NCI-H146 (cell line): ENCODE measurements at places on chromosomes 1 and 21.

DNA sequence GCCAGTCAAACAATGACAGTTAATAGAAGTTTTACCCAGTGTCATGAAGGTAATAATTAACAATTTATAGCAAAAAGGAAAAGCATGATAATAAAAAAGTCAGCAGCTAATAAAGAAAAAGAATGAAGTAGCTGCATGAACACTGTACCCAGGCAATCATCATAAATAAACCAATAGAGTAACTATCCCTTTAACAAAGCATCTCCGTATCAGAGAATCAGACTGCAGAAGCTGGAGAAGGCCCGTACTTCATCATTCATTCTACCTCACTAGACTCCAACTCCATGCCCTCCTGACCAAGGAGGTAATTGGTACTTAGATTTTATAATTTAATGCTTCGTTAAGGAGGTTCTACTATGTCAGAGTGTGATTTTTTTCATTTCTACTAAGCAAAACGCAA lies 140.5 kb downstream of the NEGR1 start:
- DNase-seq, result no peak

- DNase-seq, result no peak
These were observed 14.1 kb downstream of the WDR47 start for GRCh38 chr1:109027841-109028240.

- DNase-seq, result no peak
These were observed 11.1 kb upstream of the TNFRSF14 start for GRCh38 chr1:2544875-2545640.

- no peak for DNase-seq
These were observed 52.8 kb downstream of the TENT5C start for GRCh38 chr1:117658676-117659075.

- no peak for DNase-seq
These were observed 157.1 kb upstream of the NRIP1 start for GRCh38 chr21:15221799-15222386.

GRCh38 chr1:228273720-228274451 lies 66.0 kb downstream of the OBSCN start:
- no peak for DNase-seq

DNA sequence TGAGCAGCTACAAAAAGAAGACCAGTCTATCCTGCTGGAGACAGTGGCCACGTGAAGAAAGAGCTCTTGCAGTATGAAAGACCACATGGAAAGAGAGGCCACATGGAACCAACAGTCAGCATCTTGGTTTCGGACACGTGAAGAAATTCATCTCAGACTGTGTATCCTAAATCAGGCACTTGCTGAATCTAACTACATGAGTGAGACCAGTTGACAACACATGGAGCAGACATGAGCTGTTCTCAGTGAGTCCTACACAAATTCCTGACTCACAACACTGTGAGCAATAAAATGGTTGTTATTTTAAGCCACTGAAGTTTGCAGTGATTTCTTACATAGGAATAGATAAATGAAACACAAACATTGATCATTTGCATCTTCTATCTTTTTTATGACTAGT lies 2.4 kb upstream of the TAF1A start:
- no peak for DNase-seq

DNA sequence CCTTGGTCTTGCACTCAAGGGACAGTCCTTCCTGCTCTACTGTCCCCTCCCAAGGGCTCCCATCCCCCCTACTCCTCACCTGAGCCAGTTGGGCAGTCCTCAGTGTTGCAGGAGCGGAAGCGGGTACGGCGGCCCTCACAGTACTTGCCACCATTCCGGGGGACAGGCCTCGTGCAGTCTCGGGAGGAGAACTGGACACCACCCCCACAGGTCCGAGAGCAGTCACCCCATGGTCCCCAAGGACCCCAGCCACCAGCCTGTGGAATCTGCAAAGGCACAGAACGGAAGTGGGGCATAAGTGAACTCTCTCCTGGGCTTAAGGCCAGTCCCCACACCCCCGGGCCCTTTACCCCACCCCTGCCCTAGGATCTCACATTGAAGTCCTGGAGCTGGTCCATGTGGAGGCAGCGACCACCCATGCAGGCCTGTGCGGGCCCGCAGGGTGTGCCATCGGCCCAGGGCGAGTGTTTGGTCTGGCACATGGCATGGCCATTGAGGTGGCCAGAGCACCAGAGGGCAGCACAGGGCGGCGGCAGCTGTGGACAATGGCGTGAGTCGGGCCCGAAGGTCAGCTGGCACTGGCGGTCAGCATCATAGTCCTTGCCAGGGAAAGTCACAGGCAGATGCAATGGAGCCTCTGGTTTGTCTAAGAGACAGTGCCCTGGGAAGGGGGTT lies 5.2 kb downstream of the ADAMTS4 start:
- no peak for DNase-seq

DNA sequence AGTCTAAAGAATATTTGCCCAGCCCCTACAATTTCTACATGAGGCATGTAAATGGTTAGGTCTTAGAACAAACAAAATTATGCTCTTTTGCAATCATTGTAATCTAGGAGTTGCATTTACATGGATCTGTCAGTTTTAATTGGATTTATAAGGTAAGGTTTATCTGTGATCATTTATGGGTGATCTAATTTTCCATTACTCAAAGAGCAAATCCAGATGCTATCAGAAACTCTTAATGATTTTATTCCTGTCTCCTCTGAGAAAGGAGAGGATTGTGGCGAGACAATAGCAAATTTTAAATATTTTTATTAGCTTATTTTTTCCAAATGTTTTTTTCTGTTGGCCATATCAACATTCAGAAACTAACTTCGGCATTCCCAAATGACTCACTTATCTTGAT lies 14.2 kb upstream of the NEGR1 start:
- no peak for DNase-seq
